ENCODE measurements at places on chromosomes 12 and 14.

DNA sequence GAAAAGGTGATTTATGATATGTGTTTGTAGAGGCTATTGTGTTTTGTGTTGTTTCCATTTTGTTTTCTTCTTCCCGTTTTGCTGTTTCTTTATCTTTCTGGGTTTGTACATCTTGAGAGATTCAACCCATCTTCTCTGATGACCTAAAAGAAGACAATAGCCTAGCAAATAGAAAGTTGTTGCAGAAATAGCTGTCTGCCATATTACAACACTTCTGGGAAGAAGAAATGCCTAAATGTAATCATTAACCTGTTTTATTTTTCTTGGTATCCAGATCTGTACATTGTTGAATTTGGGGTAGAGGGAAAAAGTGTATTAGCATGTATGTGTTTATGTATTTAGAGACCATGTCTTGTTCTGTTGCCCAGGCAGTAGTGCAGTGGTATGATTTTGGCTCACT lies 50.3 kb downstream of the SPATS2 start:
- DNase-seq = no peak

GRCh38 chr14:32013083-32013482 lies 64.0 kb upstream of the ARHGAP5 start:
- no peak for DNase-seq

DNA sequence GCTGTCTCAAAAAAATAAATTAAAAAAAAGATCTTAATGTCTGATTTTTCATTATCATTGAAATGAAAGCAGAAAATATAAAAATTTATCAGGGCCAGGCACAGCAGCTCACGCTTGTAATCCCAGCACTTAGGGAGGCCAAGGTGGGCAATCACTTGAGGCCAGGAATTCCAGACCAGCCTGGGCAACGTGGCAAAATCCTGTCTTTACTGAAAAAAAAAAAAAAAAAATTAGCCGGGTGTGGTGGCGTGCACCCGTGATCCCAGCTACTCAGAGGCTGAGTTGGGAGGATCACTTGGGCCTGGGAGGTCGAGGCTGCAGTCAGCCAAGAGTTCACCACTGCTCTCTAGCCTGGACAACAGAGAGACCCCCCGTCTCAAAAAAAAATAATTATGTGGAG lies 37.6 kb upstream of the CLIP1 start:
- DNase-seq = no peak

DNA sequence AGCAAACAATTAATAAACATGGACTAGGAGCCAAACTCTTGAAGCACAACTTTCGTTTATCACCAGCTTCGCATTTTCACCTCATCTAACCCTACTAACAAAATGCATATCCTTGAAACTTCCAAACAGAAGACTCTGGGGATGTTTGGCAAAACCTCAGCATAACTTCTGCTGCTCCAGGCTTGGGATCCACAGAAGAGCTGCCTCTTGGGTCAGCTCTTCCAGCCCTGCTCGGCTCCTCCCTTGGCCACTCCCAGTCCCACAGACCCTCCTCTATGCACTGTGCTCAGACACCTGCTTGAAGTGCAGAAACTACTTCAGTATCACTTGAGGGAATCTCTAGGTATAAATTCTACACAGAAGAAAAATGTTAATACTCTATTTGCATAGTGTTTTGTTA lies 110.0 kb upstream of the AMIGO2 start:
- no peak for DNase-seq

GRCh38 chr14:88310449-88310848 lies 12.6 kb downstream of the KCNK10 start:
- DNase-seq = no peak

DNA sequence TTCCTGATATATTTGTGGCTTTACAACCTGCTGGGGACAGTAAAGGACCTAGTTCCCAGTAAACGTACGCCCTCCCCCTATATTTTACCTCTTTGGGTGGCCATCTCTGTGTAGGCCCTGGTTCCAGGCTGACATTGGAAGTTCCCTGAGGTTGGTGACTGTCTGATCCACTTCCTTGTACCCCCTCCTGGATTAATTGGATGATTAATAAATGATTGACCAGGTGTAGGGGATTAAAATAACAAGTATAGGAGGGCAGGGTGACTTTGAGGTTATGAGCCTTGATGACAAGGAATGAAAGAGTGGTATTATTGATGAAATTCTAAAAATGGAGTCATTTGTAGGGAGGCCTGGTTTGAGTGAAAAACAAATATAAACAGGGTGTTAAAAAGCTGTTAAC lies 9.6 kb downstream of the SUSD6 start:
- DNase-seq = no peak

DNA sequence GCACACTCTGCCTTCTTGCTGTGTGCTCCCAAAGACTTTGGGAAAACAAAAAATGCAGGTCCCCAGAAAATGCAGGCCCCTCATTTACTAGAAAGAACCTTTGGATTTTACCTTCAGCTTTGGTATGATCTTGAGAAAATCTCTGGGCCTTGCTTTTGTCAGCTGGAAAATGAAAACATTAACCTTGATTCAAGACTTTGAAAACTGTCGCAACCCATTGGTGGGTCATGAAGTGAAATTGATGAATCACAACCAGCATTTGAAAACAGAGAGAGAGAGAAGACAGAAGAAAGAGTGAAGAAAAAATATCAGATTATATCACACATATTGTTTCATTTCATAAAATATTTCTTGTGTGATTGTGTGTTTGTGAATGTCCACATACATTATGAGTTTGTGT lies 322.5 kb downstream of the ZFP36L1 start:
- no peak for DNase-seq

GRCh38 chr12:128025589-128026245 lies 241.3 kb upstream of the TMEM132C start:
- no peak for DNase-seq

DNA sequence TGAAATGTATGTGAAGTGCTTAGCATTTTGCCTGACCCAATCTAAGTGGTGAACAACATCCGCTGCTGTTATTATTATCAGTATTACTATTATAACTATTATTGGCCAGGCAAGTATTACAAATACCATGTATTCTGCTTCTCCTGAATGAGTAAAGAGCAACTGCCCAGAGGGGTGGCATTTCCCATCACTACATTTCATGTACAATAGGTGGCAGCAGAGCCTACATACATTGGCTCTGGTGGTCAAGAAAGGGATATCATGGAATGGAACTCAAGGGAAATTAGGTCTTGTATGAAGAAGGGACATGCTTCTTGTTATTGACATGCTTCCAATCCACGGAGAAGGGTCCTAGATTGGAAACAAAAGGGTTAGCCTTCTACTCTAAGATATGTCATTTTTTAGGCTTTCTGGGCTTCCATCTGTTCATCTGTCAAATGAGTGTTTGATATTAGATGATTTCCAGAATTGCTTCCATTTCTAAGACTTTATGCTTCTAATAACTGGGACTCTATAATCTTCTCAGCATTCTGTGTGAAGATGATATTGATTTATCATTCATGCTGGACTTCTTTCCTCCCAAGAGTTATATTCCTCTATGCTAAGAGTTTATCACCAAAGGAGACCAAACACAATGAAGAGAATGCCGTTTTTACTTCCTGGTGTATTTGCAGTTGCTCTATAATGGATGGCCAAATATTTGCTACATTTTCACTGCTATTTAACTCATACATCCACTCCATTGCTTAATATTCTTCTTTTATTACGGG lies 239.1 kb downstream of the SSPN start:
- peak; percentile 11 for DNase-seq

GRCh38 chr14:36950812-36951211 lies 221.6 kb downstream of the SLC25A21 start:
- no peak for DNase-seq

DNA sequence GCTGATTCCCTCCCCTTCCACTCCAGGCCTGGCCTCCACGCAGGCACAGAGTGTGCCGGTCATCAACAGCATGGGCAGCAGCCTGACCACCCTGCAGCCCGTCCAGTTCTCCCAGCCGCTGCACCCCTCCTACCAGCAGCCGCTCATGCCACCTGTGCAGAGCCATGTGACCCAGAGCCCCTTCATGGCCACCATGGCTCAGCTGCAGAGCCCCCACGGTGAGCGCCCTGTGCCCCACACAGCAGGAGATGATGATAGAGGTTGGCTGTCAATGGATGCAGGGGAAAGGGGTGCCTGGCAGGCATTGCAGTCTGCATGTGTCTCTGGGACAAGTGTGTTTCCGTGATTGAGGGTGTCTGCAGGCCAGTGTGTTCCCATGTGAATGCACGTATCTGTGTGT lies 18.8 kb downstream of the C12orf43 start:
- DNase-seq = no peak

DNA sequence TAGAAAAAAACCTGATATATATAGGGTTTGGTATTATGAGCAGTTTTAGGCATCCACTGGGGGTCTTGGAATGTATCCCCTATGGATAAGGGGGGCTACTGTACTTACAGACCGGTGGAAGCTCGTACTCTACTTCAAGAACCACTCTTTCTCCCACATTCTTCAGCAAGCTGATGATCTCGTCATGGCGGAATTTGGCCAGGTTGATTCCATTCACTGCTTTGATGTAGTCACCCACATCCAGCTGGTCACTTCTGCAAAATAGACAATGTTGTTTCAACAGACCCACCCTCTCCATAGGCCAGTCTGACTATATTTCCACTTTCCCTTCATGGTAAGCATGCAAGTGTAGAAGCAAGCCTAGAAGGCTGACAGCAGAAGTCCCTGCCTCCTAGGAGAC lies 139.9 kb downstream of the GRIP1 start:
- DNase-seq = no peak

DNA sequence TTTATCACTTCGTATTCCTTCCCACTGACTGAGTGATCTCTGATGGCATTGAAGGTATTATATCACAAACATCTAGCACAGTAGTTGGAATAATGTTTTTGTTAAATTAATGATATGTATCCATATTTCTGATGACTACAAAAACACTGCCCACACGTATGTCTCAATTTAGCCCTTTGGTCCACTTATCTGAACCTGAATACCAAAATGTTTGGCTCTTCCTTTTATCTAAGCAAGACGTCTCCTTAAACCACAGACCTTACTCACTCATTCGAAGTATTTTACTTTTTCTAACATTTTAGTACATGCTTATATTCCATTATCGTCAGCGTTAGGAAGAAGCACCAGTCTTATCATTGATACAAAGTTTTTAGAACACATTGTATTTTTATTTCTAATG lies 126.4 kb downstream of the PIK3C2G start:
- no peak for DNase-seq

DNA sequence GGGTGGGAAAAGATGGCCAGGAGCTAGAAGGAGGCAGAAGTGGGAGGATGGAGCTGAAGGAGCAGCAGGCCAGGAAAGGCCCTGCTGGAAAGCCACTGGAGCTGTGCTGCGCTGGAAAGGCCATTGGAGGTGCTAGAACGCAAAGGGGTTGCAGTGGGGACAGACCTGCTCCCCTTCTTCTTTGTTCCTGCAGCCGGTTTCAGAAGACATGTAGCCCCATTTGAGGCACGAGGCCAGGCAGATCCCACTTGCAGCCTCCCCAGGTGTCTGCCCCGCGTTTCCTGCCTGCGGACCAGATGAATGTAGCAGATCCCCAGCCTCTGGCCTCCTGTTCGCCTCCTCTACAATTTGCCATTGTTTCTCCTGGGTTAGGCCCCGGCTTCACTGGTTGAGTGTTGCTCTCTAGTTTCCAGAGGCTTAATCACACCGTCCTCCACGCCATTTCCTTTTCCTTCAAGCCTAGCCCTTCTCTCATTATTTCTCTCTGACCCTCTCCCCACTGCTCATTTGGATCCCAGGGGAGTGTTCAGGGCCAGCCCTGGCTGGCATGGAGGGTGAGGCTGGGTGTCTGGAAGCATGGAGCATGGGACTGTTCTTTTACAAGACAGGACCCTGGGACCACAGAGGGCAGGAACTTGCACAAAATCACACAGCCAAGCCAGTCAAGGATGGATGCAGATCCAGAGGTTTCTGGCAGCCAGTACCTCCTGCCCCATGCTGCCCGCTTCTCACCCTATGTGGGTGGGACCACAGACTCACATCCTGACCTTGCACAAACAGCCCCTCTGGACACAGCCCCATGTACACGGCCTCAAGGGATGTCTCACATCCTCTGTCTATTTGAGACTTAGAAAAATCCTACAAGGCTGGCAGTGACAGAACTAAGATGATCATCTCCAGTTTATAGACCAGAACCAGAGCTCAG lies 2.3 kb upstream of the GPR162 start:
- no peak for DNase-seq

DNA sequence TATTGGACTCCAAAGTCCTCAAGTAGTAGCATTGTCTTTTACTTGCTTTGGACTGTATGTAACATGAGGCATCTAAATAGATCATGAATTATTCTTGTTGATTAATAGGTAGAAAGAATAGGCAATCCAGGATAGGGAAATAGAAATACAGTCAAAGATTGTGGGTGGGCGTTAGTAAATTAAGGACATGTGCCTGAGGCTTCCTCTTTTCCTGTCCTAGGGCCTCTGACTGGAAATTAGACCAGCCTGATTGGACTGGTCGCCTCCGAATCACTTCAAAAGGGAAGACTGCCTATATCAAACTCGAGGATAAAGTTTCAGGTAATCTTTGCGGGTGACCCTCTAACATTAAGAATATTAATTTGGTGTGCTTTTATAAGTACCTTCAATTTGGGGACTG lies 7.6 kb downstream of the NECAP1 start:
- no peak for DNase-seq

GRCh38 chr12:47417121-47417520 lies 288.7 kb downstream of the RPAP3 start:
- no peak for DNase-seq

- no peak for DNase-seq
Observed at GRCh38 chr12:80472911-80473500, 29.0 kb downstream of the PTPRQ start.

- DNase-seq = peak; percentile 90
Observed at GRCh38 chr12:108563136-108563803, 874 bp downstream of the ISCU start.

DNA sequence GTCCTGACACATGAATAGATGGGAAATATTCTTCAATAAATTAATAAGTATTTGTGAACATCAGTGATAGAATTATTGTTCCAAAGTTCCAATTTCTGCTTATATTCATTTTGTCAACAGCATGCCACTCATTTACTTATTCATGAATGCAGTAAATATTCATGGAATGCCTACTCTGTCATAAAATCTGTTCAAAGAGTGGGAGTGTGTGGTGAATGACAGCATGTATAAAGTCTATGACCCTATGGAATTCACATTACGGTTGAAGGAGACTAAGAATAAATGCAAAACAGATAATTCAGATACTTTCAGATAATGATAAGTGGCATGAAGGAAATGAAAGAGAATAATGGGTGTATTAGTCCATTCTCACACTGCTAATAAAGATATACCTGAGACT lies 494.7 kb downstream of the NRXN3 start:
- no peak for DNase-seq

- DNase-seq = no peak
Observed at GRCh38 chr12:78863482-78864402, 832 bp upstream of the SYT1 start.

DNA sequence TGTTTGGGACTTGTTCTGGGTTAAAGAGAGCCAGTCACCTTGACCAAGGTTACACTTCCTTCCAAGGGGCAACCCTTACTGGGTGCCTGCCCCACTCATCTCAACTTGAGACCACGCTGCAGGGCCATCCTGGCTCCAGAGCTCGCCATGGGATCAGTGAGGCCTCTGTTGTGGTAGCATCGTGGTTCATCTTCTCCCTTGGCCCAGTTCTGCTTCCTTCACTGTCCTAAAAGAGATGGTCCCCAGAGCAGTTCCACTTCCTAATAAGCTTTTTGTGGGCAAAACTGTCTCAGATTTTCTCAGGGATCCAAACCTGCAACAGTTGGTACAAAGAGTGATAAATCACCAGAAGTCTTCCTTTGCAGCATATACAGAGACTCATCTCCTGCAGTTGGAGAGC lies 165.9 kb upstream of the TMEM260 start:
- no peak for DNase-seq

- DNase-seq = no peak
Observed at GRCh38 chr12:125399489-125399888, 334.3 kb downstream of the AACS start.

- DNase-seq = no peak
Observed at GRCh38 chr12:64039281-64039871, 182.7 kb downstream of the KICS2 start.

All from CD4-positive, alpha-beta T cell treated with Interleukin-4 for 1 hour (primary cell).